GM03348 (cell line): ENCODE measurements at places on chromosomes 2 and 18.
A peak's percentile ranks its signal among the peaks of the same experiment; 100 is the strongest.

GRCh38 chr2:237712477-237713377 lies 85.3 kb downstream of the LRRFIP1 start:
- DNase-seq, result no peak

GRCh38 chr2:230234122-230234722 lies 8.7 kb downstream of the SP140 start:
- DNase-seq, result no peak

DNA sequence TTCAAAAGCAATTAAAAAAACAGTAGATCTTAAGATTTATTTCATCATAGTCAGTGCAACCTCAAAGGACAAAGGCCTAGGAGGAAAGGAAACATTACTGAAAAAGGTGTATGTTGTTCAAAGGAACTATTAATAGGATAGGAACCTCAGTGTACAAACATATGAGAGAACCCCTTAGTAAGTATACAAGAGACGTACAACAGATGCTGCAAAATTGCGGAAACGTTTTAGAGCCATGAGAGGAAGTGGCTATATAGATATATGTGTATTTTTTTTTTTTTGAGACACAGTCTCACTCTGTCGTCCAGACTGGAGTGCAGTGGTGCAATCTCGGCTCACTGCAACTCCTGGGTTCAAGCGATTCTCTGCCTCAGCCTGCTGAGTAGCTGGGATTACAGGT lies 22.2 kb downstream of the PIK3C3 start:
- DNase-seq, result no peak

DNA sequence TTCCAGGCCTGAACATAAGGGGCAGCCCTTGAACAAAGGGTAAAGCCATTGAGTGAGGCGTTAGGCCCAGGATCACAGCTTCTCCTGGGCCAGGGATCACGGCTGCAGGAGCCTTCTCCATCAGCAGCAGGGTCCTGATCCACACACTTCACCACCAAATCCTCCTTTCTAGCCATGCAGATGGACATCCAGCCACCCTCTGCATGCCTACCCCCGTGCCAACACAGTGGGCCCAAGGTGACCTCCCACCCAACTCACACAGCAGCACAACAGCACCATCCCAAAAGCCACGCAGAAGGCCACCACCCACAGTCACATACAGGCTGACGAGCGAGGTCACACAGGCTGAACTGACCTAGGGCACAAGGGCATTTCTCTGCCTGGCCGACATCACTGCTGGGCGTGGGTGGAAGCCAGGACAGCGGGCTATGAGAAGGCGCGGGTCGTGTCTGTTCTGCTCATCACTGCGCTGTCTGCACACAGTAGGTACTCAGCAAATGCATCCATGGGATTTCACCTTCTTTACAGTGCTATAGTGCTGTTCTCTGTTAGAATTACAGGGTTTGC lies 31.2 kb downstream of the TFCP2L1 start:
- DNase-seq, result no peak

DNA sequence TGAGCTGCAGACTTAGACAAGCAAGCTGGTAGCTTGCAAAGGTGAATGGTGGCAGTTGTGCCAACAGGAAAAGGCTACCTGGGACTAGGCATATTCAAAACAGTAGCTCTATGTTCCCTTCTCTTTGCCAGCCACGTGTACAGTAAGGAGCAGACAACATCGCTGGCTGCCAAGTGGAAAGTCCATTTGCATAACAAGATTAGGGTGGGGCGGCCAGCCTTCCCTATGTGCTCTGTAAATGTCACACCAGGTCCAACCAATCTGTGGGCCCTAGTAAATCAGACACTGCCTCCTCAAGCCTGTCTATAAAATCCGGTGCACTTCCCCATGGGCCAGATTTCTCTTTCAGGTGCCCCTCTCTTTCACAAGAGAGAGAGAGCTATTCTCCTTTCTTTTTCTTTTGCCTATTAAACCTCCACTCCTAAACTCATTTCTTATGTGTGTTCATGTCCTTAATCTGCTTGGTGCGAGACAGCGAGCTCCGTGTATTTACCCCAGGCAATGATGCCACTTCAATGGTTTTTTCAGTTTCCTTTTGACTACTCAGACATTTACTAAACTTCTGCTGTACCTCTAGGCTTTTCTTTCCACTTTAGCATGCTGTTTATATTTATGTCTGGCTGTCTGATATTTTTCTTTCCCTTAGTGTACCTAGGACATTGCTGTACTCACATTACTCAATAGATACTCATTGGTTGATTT lies 297.4 kb upstream of the GCFC2 start:
- DNase-seq, result no peak

GRCh38 chr2:222298311-222299150 lies at the start of gene PAX3:
PAX3 (minus strand) TSS chr2:222298998; CDS start chr2:222298615, 383 bp downstream.
- DNase-seq, result peak; percentile 93

GRCh38 chr18:62763101-62763521 lies 47.8 kb downstream of the PHLPP1 start:
- DNase-seq, result no peak

DNA sequence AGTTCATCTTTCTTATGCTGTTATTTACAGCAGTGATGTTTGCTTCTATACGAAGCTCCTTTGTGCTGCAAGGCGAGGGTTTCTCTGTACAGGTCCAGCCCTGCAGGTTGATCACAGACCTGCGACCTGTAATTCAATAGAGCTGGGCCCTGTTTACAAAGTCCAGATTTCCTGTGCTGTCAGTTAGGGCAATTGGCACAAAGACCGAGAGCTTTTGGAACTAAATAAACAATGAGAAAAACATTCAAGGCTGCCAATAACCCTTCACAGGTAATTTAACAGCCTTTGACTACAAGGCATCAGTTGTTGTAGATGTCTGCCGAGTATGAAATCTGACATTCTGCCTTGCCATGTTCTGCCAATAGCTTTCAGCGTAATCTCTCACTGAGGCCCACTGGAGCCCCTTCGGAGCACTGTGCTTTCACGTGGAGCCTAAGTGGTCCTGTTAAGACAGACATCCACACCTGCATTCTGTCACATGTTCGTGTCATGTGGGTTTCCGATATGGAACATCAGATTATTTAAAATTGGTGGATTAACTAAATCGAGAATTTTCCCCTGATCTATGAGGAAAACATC lies 232.5 kb downstream of the PTGR3 start:
- DNase-seq, result no peak

- no peak for DNase-seq
These were observed 27.5 kb downstream of the BUB1 start for GRCh38 chr2:110650346-110650745.

DNA sequence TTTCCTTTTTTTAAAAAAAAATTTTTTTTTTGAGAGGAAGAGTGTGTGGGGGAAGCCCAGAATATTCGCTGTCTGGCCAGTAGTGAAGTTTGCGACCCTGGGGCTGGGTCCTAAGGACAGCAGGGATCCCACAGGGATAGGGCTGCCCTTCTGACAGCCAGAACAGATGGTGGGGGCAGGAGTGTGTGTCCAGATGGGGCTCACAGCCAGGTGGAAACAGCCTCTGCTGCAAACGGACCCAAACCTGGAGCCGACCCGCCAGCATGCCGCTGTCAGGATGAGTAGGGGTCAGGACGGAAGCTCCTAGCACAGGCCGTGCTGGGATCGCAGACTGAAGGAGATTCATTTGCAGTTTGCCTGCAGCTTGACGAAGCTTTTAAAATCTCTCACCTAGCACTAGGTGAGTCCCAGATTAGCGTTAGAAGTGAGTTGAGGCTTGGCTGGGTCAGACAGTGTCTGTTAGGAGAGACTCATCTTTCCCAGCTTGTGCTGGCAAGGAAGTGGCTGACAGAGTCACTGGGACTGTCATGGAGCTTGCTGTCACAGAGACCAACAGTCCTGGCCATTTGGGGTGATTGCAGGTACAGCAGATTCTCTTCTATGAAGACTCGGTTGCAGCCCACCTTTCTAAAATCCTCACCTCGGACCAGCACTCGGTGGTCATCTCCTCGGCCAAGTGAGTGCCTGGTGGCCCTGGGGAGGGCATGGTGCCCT lies 93.4 kb downstream of the DGKD start:
- no peak for DNase-seq

DNA sequence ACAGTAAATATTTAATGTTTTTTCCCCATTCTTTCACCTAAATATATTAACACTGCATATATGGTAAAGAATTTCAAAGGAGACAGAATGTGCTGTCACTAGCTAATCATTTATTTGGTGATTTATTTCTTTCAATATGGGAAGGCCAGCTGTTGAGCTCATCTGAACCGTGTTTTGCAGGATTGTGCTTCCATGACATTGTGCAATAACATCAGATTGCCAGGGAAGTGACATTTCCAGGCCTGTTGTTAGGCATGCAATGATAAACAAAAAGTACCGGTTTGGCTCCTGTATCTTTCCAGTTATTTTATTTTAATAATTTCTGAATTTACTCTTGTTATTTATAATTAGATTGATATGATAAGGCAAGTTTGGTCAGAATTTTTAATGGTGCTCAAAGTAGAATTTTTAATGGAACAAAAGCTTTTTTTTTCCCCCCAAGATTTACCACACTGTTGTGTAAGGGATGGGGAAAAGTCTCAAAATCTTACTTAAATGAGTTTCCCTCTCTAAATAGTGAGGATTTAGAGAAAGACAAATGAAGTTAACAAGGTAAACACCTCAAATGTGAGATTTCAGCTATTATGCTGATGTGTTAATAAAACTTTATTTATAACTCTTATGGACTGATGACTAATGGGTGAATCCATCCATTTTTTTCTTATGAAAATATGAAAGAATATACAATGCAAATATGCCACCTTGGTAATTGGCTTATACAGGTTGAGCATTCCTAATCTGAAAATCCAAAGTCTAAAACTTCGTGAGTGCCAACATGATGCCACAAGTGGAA lies 52.7 kb downstream of the MALT1 start:
- DNase-seq, result peak; percentile 34

DNA sequence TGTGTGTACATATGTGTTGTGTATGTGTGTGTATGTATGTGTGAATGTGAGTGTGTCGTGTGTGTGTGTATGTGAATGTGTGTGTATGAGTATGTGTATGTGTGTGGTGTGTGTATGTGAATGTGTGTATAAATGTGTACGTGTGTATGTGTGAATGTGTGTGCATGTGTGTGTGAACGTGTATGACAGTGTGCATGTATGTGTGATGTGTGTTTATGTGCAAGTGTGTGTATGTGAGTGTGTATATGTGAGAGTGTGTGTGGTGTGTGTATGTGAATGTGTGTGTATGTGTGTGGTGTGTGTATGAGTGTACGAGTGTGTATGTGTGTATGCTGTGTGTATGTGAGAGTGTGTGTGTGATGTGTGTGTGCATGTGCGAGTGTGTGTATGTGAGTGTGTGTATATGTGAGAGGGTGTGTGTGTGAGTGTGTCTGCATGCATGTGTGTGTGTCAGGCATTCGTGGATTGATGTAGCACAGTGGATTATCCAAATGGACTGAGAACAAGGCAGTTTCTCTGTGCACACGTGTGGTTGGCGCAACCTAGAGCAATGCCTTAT lies 127.2 kb downstream of the SH3BP4 start:
- no peak for DNase-seq

GRCh38 chr2:190655570-190655969 lies 6.7 kb downstream of the NAB1 start:
- no peak for DNase-seq

- peak; percentile 22 for DNase-seq
These were observed 22.8 kb downstream of the ZSCAN30 start for GRCh38 chr18:35267161-35267651.

DNA sequence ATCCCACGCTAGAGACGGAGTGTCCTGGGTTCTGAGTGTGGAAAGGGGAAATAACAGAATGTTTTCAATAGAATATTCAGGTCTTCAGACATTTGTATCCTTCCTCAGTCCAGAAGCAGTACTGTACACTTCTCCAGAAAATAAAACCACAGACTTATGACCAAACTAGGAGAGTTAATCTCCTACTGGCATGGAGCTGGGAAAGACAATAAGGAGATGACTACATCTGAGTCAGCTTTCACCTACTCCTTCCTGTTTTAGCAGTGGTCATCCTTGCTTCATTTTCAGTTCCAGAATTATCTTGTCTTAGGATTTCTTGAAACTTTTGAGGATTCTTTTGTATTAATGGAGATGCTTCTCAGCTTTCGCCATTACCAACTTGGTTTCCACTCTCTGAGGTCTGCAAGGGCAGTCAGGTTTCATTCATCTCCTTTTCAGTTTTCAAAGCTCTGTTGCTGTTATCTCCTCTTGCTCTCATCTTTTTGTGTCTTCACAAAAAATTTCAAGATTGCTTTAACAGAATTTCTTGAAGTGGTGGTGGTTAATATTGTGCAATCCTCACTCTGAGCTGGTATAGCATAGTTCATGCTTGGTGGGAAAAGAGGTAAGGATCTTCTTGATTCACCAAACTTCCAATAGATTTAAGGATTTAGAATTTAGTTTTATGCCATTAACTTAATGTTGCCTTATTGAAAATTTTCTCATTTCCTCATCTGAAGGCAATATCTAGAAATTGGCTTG lies 23.7 kb upstream of the NR4A2 start:
- DNase-seq, result peak; percentile 69

GRCh38 chr2:57878171-57878865 lies 168.3 kb upstream of the VRK2 start:
- no peak for DNase-seq

DNA sequence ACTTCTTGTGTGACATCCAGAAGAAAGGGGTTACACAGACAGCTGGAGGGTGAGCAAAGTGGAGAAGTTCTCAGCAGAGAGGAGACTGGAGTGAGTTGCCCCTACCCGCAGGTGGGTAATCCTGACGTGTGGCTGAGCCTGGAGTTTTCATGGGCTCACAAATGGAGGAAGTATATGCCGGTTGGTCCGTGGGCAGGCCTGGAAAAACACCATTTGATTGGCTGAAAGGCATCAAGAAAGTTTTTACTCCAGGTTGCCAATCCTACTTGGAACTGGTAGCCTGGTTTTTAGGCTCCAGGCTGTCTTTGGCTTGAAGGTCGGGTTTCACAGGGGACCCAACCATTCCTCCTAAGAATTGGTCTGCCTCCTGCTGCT lies 1177.4 kb upstream of the LRRTM1 start:
- no peak for DNase-seq

- no peak for DNase-seq
These were observed 120.2 kb upstream of the LRRTM4 start for GRCh38 chr2:77642339-77642738.

DNA sequence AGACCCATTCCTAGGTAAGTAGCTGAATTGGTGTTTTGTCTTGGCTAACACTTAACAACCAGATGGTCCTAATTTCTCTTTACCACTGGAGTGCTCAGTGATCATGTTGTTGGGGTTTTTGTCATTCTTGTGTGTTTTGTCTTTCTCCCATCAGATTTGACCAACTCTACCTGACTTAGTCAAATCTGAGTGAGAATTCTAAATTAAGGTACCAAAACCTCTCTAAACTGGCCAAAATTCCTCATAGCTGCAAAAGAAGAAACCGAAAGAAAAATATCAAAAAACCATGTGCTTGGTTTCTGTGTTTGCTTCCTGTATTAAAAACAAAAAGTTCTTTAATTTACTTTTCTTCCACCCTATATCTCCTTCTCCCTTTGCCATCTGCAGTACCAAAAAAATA lies 350.7 kb upstream of the SPHKAP start:
- DNase-seq, result no peak

- DNase-seq, result peak; percentile 89
These were observed 39.2 kb downstream of the ODC1 start for GRCh38 chr2:10408649-10409579.
